ENCODE measurements at places on chromosomes 4 and X.

- peak; percentile 95 for DNase-seq
Measured at GRCh38 chrX:120575379-120576114, 14.8 kb upstream of the CUL4B start.

- DNase-seq, result peak; percentile 7
Measured at GRCh38 chrX:88604433-88605221, 142.4 kb upstream of the CPXCR1 start.

DNA sequence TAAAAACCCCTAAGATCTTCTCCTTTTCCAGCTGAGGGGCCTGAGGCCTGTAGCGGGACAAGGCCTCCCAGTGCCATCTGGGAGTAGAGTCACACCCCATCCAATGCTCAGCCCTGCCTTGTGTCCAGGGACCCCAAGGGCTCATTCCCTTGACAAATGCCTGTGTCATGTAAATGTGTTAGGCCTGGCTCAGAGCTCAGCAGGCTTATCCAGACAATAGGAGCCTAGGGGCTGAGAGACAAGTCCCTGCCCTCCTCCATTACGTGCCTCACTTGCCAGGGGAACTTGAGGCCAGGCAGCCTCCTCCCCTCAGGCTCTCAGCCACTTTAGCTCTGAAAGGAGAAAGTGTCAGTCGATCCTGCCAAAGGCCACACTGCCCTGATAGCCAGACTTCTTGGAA lies 166.8 kb upstream of the MAMLD1 start:
- DNase-seq, result peak; percentile 96

- no peak for DNase-seq
Measured at GRCh38 chrX:47148946-47149345, 3.9 kb downstream of the RBM10 start.

DNA sequence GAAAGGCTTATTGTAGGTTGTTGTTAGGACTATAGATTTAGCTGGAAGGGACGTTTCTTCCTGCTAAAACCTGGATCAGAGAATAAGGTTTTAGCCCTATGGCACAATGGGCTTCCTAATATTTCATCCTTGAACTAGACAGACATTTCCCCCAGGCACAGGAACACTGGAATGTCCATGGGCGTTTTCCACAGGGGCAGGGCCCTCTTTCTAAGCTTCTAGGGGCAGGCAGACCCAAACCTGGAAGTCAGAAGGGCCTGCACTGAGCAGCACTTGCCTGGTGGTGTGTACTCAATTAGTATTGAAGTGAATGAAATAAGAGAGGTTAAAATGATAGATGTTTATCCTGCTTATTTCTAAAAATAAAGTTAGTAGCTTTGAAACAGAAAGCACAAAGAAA lies 41.1 kb downstream of the CASP6 start:
- no peak for DNase-seq
